ENCODE measurements at places on chromosomes 6 and 20. TPM values are rescaled to one million over a fixed set of nuclear protein-coding genes. Genes with fewer than 3 reads are reported as not detected.

Gene MTRF1L
- 11.1 TPM for total RNA-seq

GRCh38 chr20:38049800-38050199 is 16.3 kb downstream of the RPRD1B start:
- peak; percentile 89 for DNase-seq

GRCh38 chr6:44650947-44651346 is 263.4 kb downstream of the CDC5L start:
- peak; percentile 33 for DNase-seq

GRCh38 chr6:116397914-116398313 is 27.2 kb downstream of the DSE start:
- DNase-seq = peak; percentile 67

DNA sequence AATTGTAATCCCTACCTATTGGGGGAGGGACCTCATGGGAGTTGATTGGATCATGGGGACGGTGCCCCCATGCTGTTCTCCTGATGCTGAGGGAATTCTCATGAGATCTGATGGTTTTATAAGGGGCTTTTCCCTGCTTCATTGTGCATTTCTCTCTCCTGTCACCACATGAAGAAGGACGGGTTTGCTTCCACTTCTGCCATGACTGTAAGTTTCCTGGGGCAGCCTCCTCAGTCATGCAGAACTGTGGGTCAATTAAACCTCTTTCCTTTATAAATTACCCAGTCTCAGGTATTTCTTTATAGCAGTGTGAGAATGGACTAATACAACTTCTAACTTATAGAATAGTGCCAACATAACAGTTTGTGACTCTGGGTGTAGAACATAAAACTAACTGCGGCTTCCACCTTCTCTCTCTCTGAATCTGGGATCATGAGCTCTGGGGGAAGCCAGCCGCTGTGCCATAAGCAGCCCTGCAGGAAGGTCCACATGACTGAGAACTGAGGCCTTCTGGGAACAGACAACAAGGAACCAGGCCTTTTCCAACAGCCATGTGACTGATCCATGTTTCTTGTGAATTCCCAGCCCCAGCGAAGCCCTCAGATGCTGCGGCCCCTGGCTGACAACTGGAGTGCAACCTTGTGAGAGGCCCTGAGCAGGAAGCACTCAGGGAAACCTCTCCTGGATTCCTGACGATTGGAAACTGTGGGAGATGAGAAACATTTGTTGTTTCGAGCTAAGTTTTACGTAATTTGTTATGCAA is 3.4 kb upstream of the HLA-A start:
- no peak for DNase-seq

DNA sequence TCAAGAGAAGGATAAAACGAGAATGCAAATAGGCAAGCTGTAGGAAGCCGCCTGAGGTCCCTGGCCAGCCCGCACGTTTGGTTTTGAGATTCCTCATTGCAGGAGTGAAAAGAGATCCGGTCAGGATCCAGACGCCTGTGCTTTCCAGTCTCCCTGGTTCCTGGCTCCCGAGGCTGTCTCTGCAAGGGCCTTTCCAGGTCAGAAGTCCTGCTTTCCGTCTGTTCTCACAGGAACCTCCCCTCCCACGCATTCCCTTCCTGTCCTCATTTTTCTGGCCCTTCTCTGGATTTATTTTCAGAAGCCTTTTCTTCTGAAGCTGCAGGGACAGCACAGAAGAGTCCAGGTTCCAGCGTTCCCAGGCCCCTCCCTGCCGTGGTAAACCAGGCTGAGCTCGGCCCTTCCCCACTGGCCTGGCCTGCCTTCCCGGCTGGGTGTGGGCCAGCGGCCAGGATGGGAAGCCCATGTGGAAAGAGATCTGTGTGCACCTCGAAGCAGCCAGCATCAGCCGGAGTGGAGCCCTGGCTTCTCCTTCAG is 54.0 kb downstream of the TMEM242 start:
- DNase-seq = peak; percentile 60

GRCh38 chr6:164763788-164764187 is 545.6 kb downstream of the C6orf118 start:
- no peak for DNase-seq
